ENCODE measurements at places on chromosomes 12 and 14.

- DNase-seq, result no peak
Observed at GRCh38 chr14:92441751-92442504, 71.7 kb upstream of the RIN3 start.

DNA sequence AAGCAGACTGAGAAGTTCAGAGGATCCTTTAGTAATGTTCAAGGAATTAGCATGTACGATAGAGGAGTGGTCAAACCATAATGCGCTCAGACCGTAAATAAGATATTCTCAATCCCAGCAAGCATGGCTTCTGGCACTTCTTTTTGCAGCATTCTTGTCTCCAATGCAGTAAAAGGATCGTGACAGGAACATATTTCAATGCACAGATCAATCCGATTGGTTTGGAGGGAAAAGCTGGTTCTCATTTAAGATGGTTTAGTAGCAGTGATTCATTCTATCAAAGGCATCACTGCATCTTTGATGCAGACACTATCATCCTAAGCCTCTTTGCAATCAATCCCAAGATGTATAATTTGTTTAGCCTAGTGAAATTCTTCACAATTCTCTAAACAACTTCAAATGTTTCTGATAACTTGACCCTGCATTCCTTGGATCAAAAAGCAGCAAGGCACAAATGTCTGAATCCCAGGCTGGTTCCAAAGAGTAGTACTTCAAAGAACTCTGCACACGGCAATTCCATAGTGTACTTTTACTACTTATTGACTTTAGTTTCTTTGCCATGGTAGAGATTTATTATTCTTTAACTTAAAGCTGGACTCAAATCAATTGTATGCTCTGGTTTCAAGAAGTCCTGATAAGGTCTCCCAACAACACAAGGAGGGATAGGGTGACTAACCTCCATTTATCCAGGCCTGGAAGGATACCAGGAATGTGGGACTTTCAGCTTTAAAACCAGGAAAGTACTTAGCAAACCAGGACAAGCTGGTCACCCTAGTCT lies 96.8 kb upstream of the MDM1 start:
- no peak for DNase-seq

GRCh38 chr12:64808110-64808509 lies 16.3 kb upstream of the TBC1D30 start:
- no peak for DNase-seq

DNA sequence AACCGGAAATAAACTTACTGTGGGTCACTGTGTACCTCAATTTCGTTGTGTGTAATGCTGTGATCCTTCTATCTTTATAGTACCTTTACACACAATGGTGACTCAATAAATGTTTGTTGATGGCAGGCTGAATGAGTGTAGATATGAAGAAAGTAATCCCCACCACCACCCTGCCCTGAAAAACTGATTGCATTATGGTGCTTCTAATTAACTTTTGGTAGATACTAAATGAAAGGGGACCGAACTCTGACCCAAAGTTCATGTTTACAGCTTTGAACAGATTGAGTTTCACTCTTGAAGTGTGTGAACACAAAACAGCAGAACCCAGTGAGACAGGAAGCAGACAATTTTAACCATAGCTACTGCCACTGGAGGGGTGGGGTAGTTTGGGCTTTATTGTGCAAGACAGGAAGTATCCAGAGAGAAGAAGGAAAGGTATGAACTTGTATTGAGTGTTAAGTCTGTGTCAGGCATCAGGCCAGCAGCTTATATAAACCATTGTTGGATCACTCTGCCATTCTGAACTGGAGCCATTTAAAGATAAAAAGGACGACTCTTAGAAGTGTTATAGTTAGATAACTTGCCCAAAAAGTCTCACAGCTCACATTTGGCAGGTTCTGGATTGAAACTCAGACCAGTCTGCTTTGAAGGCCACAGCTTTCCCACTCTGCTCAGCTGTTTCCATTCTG lies 197.0 kb upstream of the AMIGO2 start:
- no peak for DNase-seq

DNA sequence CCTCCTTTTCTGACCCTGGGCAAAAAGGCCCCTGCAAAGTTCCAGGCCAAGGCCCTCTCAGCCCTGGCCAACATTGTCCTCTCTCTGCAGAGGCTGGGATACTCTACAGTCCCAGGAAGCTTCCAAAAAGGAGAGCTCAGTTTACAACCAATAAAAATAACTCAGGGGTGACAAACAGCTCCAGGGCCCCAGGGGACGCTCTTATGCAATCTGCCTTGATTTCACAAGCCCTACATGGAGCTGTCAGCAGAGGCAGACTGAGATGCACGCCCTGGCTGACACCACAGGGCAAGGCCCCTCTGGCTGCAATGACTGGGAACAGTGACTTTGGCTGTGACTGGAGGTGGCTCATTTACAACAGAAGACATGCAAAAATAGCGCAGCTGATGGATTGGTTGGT lies 129.0 kb upstream of the MED13L start:
- no peak for DNase-seq

DNA sequence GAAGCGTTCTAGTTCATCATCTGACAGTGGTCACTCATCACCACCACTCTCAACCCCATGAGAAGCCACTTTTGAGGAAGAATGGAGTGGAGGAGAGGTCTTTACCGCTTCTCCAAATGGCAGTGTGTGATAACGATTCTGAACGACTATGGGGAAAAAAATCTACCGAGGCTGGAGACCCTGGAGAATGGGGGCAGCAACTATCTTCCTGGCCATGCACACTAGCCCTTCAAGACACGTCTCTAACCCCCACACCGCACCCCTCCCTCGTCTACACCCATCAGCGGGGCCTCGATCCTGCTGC lies 365 bp downstream of the ING4 start:
- DNase-seq, result no peak

DNA sequence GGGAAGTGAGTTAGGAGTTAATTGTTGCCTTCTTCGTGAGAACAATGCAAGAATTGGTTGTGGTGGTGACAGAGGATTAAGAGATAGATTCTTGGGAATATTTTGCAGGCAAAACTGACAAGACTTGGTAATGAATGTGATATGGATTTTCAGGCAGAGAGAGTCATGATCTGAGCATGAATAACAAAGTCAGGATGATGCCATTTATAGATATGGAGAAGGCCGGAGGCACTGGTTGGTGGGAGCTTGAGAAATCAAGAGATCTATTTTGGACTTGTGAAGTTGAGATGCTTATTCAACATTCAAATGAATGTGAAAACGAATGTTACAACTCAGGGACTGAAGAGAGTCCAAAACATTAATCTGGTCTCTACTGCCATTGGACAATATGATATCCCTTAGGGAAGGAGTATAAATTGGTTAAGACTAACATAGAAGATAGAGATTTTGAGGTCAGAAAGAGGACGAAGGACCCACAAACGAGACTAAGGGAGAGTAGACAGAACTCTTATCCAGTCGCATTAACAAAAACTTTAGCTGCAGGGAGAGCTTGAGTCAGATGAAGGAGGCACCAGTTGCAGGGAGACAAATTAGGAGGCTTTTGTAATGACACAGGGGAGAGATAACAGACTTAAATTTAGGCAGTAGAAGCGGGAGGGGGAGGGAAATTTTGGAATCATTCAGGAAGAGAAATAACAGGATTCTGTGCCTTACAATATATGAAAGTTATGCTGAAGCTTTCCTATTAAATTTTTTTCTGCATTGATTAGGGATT lies 1090.6 kb downstream of the GALC start:
- no peak for DNase-seq

DNA sequence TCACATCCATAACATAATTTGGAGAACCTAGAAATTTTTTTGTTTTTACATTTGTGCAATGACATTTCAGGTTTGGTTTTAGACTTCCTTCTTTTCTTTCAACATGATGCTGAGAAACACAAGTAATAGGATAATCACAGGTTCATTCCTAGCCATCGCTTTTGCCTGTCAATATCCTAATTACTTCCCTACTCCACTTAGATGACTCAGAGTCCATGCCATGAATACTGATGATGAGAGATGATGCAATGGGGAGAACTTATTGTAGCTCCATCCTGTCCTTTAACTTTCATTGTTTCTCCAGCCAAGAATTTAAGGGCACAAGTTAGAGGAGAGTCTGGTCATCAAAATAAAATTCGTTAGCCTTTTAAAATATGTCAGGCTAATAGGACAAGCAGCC lies 101.3 kb downstream of the PTPRO start:
- no peak for DNase-seq

DNA sequence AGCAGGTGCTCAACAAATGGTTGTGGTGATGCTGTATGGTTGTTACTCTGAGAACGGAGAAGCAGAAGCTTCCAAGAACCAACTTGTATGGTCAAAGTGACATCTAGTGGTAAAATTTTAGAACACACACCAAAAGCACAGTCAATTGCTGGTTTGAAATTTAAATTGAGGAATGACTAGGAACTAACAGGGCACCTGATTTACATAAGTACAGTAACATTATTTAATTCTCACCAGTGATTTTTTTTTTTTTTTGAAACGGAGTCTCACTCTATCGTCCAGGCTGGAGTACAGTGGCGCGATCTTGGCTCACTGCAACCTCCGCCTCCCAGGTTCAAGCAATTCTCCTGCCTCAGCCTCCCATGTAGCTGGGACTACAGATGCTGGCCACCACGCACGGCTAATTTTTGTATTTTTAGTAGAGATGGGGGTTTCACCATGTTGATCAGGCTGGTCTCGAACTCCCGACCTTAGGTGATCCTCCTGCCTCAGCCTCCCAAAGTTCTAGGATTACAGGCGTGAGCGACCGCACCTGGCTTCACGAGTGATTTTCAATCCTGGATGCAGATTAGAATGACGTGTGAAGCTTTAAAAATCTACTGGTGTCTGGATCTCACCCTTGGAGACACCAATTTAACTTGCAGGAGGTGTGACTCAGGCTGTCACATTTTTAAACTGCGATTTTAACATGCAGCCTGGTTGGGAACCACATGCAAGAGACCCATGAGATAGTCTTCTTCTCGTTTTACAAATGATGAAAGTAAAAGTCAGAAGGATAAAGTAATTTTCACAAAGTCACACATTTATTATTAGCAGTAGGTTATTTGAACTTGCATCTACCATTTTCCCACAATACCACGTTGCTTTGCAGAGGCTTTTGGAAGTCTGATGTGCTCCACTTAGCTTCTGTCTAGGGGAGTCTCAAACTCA lies 14.1 kb upstream of the NUMB start:
- no peak for DNase-seq

DNA sequence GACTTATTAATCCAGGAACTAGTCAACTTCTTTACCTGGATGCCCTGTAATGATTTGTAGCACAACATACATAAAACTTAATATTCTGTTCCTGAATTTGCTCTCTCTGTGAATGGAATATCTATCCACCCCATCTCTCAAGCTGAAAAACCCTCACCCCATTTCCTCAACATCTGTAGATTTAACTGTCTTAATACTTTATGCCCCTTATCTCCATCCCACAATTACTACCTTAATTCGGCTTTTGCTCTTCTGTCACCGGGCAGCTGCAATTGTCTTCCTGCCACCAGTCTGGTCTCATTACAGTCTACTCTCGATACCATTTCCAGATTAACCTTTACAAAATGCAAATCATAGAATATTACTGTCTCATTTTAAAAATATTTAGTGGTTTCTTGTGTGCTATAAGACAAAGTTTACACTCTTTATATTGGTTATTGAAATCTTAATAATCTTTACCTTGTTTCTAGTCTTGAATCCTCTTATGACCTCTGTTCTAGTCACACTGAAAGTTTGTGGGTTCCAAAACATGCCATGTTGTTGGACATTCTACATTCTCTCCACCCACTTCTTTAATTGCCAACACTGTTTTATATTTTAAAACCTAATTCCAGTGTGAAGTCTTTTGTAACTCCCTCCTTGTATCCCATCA lies 347.3 kb downstream of the RAD51B start:
- DNase-seq, result no peak

- no peak for DNase-seq
Observed at GRCh38 chr12:42617622-42618021, 28.1 kb upstream of the PRICKLE1 start.

GRCh38 chr12:119715268-119715620 lies 47.3 kb downstream of the PRKAB1 start:
- DNase-seq, result no peak

- DNase-seq, result no peak
Observed at GRCh38 chr12:62670986-62671720, 204.5 kb downstream of the MON2 start.

- DNase-seq, result no peak
Observed at GRCh38 chr12:25926536-25926935, 31.9 kb upstream of the RASSF8 start.

DNA sequence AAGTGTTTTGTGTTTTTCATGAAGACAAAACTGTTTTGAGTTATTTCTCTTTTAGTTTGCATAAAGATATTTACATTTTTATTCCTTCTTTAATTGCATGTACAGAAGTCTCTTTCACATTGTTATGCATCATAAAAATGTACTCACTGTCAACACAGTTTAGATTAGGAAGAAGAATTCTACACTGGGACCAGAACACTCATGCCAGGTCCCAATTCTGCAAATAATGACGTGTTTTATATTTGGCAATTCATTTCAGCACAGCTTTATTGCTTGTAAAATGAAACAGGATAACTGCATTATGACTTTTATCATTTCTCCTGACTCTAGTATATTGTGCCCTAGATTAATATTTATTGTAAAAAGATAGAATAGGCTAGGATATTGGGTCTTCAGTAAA lies 369.2 kb downstream of the NAV3 start:
- no peak for DNase-seq

- DNase-seq, result no peak
Observed at GRCh38 chr12:53935383-53936341, 3.0 kb upstream of the HOXC13 start.

- no peak for DNase-seq
Observed at GRCh38 chr14:95500772-95501401, 15.6 kb downstream of the SYNE3 start.

DNA sequence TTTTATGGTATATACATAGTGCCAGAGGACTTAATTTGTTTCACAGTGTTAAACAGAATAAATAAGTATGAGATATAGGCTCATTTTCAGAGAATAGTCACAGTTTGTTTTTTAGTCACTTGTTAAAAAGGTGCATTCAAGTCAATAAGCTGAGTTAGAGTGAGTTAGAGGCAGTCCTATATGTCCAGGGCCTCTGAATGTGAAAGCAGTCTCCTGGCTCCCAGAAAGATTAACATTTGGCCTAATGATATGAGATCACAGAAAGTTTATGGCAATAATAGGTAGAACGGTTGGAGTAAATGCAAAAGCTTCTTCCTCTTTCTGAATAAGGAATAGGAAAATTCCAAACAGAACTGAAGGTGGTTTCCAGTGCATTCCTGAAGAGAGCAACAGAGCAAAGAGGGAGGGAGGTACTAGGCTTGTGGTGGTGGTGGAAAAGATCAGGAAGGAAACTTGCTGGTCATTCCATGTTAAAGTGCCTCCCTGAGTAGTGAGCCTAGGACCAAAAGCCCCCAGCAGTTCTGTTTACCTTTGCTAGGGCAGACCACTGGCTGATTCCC lies 54.4 kb downstream of the SLC38A4 start:
- DNase-seq, result no peak

- DNase-seq, result no peak
Observed at GRCh38 chr12:122726080-122726558, 4.5 kb downstream of the HCAR1 start.

GRCh38 chr12:62372825-62373224 lies 93.8 kb upstream of the MON2 start:
- DNase-seq, result no peak
